ENCODE measurements at places on chromosomes 13 and 19.
A peak's percentile ranks its signal among the peaks of the same experiment; 100 is the strongest.

GRCh38 chr13:99687723-99688397, 186.6 kb downstream of the TM9SF2 start:
- no peak for DNase-seq

- no peak for DNase-seq
Measured at GRCh38 chr19:27777726-27778125, 1435.2 kb downstream of the UQCRFS1 start.

GRCh38 chr13:77429320-77430142, 102.6 kb upstream of the MYCBP2 start:
- no peak for DNase-seq

DNA sequence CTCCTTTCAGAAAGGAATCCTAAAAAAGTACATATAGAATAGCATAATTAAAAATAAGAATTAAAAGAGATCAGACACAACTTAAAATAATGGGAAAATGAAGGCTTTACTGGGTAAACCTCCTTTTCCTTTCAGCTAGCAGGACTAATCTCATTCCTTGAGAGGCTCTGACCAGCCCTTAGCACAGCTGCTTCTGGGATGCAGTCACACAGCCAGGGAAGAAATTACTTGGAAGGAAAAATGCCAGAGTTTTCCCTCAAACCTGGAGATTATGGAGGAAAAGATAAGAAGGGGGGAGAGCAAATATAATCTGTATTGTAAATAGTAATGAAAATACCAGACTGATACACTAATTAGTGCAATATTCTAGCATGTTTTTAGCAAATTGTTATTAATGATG, 91.8 kb downstream of the LRCH1 start:
- DNase-seq: no peak

GRCh38 chr13:73777134-73777533, 357.1 kb downstream of the KLF12 start:
- DNase-seq: no peak

DNA sequence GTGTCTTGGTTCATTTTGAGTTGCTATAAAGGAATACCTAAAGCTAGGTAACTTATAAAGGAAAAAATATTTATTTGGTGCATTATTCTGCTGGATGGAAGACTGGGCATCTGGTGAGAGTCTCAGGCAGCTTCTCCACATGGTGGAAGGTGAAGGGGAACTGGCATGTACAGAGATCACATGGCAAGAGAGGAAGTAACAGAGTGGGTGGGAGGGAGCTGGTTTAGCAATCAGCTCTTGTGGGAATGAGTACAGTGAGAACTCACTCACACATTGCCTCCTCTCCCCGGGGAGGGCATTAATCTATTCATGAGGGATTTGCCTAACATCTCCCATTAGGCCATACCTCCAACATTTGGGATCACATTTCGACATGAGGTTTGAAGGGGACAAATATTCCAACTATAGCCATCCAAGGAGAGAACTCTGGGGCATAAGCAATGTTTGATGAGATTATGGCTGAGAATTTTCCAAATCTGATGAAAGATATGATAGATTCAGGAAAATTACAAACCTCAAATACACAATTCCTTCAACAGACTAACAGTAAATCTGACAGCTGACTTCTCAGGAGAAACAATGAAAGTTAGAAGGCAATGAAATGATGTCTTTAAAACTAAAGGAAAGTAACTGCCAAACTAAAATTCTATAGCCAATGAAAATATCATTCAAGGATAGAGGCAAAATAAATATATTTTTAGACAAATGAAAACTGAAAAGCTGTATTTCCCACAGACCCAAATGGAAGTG, 52.5 kb downstream of the MTUS2 start:
- no peak for DNase-seq

- DNase-seq: peak; percentile 4
Measured at GRCh38 chr13:65236841-65237418, 1993.2 kb downstream of the PCDH9 start.

GRCh38 chr19:1429750-1430149, 8.4 kb upstream of the RPS15 start:
- no peak for DNase-seq

DNA sequence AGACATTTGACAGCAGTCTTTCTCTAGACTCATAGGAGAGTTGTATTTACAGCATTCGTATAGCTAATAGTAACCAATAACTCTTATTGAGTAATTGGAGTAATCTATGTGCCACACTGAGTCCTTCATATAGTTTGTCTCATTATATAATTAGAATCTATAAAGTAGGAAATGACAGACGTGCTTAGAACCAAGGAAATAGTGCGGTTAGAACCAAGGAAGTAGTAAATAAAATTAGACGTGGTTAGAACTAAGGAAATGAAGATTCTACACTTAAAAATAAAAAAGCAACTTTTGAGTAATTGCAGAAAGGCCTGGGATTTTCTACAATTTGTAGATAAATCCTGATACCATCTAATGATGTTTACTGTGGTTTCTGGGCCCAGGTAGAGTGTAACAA, 107.8 kb upstream of the TNFSF11 start:
- no peak for DNase-seq
